Left lung (tissue), 14 donors: ENCODE measurements at places on chromosomes 7 and 10. TPM values are rescaled to one million over a fixed set of nuclear protein-coding genes. Genes with fewer than 3 reads are reported as not detected.
A peak's percentile ranks its signal among the peaks of the same experiment; 100 is the strongest.

- no peak for DNase-seq
Observed at GRCh38 chr7:77855371-77856083, 57.0 kb downstream of the PHTF2 start.

- DNase-seq = peak; percentile 62
Observed at GRCh38 chr7:127107601-127108007, 145.1 kb downstream of the GRM8 start.

DNA sequence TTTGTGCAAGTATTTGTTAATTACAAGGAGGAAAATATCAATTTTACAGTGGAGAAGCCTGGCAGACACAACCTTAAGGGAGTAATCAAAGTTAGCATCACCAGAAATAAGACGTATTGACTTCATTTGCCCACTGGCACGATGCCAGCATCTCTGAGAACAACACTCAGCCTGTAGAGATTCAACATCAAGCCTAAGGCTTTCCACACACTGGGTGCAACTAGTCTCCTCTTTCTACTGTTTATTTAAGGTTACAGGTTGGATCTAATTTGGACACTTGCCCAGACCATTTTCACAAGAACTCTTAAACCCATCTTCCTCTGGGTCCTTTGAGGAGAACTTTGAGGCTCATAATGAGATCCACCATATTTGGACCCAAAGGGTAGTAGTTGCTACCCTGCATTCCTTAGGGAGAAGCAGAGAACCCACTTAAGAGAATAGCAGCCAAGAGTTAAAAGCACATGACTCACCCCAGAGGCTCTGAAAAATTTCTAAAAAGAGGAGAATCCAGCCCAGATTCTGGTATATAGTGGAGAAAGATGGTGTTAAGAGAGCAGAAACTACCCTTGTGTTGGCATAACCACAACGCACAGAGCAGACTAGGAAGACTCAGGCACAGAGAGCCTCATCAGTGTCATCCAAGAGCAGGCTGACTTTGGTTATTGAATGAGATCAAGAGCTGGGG, 97.3 kb downstream of the CCDC71L start:
- DNase-seq = no peak

GRCh38 chr10:16904639-16905061, 87.4 kb upstream of the RSU1 start:
- DNase-seq = no peak

The IRF5 gene
- 2.1 TPM for polyA plus RNA-seq

GRCh38 chr10:9012312-9012711, 957.8 kb downstream of the GATA3 start:
- no peak for DNase-seq

DNA sequence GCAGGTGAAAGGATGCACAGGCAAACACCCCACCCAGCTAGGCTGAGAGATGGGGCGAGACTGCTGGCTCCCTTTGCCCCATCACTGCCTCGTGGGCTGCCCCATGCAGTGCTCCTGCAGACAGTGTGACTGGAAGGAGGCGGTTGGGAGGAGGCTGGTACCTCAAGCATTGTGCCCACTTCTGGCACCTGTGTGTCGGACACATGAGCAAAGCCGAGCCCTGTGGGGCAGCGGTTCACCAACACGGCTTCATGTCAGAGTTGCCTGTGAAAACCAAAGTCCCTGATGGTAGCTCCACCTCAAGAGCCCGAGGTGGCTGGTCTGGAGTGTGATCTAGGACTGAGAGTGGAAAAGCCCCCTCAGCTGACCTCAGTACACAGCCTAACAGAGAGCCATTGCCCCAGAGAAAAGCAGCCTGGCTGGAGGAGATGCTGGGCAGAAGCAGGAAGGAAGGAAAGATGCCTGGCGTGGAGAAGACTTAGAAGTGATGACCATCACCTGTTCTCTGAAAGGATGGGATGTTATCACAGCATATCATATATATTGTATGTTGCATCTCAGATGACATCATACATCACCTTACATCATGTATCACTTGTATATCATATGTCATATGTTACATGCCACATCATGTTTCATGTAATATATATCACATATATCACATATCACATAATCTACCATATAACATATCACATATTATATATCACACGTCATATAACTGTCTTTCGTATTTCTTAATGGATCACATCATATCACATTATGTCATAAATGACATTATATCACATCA, 75.6 kb downstream of the ADCY1 start:
- DNase-seq = no peak

GRCh38 chr7:42832667-42833066, 79.2 kb downstream of the C7orf25 start:
- no peak for DNase-seq

The CLDN12 gene
- polyA plus RNA-seq = 51.0 TPM

DNA sequence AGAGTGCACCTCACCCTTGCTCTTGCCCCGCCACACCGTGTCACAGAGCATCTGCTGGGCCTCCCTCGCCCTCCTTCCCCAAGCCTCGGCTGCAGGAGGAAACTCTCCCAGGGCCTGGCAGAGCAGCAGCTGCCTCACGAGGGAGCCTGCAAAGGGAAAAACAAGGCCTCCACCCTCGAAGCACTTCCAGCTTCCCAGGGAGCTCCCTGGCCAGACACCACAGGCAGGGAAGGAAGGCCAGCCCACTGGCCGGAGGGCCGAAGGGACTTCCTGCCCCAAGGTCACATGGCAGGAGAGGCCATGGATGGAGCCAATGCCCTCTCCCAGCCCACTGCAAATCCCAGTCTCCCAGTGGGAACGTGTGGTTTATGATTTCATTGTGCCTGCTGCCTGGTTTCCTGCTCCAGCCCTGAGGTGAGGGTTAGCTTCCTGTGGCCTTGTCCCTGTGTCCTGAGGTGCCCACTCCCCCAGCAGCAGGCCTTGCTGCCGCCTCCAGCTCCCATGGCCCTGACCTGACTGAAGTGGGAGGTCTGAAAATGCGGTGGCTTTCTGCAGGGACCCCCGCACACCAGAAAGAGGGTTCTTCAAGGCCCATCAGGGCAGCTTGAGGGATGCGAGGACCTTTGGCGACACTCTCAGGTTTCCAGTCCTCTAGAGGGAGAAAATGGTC, 100.5 kb upstream of the PPIF start:
- DNase-seq = peak; percentile 77

The UCMA gene
- 0.25 TPM for polyA plus RNA-seq

The HTR5A gene
- polyA plus RNA-seq = not detected

DNA sequence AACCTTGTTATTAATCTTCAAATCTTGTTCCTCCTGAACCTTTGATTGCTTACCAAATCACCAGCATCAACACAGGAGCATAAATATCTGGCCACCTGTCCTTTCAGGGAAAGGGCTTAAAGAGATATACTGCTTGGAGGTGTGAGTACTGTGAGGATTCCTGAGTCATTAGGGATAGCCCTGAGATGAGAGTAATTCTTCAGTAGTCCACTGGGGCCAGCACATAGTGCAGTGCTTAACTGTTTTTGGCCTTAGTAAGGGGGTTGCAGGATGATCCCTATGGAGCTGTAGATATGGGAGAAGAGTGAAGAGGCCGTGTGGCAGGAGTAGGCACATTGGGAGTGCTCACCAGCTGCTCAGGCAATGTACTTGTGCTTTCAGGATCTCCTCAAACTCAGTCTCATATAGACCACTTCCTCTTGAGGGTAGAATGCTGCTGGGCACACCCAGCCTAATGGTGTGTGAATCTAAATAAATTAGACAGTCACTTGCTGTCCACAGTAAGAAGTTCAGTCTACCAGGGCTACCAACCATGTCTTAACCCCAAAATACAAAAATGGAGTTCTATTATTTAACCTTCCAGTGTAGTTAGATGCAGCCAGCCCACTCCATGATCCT, 26.5 kb upstream of the GPR141 start:
- no peak for DNase-seq

DNA sequence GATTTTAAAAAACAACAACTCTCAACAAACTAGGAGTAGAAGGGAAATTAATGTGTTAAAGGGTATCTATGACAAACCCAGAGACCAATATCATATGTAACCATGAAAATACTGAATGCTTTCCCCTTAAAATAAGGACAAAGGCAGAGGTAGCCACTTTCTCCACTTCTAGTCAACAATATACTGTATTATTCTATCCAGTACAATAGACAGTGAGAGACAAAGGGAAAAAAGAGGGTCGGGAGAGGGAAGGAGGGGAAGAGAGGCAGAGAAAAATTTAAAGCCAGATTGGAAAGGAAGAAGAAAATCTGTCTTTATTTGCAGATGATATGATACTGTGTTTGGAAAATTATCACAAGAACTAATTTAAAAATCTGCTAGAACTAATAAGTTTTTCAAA, 39.1 kb upstream of the WDFY4 start:
- DNase-seq = no peak

The GIMAP1 gene
- polyA plus RNA-seq = 4.7 TPM

DNA sequence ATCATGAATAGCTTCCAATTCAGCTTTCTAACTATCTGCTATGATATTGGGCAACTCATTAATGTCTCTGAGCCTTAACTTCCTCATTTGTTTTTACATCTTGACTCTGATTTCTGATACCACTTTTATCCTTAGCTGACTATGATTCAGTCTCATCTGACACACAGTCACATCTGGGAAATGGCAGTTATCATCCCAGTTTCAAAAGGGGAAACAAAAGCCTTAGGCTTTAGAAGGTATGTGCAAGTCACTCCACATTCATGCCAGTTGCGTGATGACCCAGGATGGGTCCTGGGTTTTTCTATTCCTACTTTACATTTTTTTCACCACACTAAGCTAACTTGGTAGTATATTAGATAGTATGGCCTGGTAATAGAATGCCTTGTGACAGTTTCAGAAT, 12.7 kb downstream of the SCIN start:
- no peak for DNase-seq

- DNase-seq = no peak
Observed at GRCh38 chr7:12004581-12004980, 172.6 kb upstream of the THSD7A start.

- DNase-seq = no peak
Observed at GRCh38 chr7:40382145-40382544, 247.3 kb downstream of the SUGCT start.

- DNase-seq = no peak
Observed at GRCh38 chr10:33716501-33717267, 382.2 kb upstream of the NRP1 start.

- DNase-seq = no peak
Observed at GRCh38 chr7:44740055-44740454, 8.6 kb upstream of the ZMIZ2 start.

- DNase-seq = no peak
Observed at GRCh38 chr7:138429577-138430250, 30.3 kb upstream of the TRIM24 start.

- DNase-seq = no peak
Observed at GRCh38 chr10:125096371-125096770, 64.0 kb downstream of the CTBP2 start.

DNA sequence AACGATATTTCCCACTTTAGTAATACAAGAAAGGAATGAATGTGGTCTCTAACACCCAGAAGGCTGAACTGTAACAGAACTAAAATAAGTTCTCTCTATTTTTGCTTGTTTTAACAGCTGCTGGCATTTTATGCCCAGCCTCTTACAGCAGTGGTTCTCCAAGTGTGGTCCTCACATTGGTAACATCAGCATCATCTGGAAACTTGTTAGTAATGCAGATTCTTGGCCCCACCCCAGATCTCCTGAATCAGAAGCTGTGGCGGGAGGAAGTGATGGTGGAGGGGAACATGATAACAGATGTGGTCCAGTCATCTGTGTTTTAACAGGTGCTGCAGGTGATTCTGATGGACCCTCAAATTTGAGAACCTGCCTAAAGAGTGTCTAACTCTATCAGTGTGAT, 170.1 kb downstream of the TMEM26 start:
- no peak for DNase-seq

The KIAA1549 gene
- 15.1 TPM for polyA plus RNA-seq
